ENCODE measurements at places on chromosomes 16 and 17.

GRCh38 chr17:77916703-77917481 lies 41.6 kb upstream of the TNRC6C start:
- no peak for DNase-seq

GRCh38 chr17:42249681-42250446 lies 26.3 kb downstream of the STAT5B start:
- no peak for DNase-seq

- DNase-seq, result no peak
Observed at GRCh38 chr16:12405089-12405488, 398.6 kb downstream of the CPPED1 start.

DNA sequence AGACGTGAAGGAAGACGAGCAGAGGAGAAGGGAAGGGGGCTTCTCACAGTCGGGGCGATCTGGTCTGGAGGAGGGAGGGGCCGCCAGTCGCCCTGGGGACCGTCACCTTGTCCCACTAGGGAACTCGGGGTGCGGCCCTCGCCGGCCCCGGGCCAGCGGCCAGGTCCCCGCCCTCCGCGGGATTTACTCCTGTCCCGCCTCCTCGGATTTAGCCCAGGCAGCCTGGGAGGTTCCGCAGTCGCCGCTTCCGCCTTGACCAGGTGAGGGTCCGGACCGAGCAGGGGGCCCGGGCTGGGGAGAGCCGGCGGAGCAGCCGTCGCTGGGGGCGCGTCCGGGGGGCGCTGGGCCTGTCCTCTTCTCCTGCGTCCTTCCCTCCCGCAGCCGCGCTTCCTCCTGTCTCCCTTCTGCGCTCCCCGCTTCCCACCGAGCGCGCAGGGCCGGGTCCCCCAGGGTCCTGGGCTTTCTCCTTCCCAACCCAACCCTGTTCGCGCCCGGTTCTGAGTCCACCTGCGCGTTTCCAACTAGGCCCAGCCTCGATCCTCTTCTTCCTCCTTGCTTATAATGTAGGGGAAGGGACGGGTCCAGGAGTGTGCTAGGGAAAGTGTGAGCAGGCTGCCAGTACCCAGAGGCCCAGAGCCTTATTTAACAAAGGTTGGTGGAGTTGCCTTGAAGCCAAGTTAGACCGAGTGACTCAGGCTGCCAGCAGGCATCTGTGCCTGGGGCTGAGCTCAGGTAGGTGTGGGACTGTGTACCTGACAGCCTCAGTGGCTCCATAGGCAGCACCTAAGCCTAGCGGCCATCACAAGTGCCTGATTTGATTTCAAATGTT lies at the start of gene TNK1:
TSS of gene TNK1 (plus strand) at position 235 of the 829 bp plus-strand sequence. CDS start 1,838 bp downstream, outside the sequence.
- no peak for DNase-seq

DNA sequence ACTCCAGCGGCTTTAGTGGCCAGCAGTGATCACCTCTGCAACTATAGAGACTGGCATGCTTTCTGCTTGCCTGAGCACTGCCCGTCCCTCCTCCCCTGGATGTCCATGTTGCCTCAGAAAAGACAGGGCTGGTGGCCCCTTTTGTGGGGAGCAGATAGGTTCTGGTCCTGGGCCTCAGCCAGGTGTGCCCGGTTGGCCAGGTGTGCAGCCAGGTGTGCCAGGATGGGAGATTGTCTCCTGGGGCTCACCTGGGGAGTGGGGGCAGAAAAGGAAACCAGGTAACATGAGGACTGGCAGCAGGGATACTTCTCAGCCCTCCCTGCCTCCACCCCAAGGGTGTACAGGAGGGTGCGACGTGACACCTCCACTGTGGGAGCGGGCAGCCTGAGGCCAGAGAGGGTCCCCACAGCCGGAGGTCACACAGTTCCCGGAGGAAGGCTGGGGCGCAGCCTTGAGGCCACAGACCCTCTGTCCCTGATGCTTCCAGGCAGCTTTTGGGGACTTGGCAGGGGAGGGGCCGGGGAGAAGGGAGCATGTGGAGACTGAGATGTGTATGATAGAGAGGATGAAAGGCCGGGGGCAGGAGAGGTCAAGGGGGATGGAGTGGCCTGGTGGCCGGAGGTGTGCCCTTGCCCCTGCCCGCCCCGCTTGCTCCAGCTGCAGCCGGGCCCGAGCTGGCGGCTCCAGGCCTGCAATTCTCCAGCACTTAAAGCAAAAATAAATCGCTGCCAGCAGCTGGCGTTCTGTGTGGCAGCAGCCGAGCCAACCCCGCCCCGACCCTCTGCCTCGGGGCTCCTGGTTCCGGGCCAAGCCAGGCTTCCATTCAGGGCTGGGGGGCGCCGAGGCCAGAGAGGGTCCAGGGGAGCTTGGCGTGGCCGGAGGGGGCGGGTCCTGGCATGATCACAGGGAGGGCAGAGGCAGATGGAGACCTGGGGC lies 6.7 kb downstream of the KCNJ12 start:
- peak; percentile 16 for DNase-seq

DNA sequence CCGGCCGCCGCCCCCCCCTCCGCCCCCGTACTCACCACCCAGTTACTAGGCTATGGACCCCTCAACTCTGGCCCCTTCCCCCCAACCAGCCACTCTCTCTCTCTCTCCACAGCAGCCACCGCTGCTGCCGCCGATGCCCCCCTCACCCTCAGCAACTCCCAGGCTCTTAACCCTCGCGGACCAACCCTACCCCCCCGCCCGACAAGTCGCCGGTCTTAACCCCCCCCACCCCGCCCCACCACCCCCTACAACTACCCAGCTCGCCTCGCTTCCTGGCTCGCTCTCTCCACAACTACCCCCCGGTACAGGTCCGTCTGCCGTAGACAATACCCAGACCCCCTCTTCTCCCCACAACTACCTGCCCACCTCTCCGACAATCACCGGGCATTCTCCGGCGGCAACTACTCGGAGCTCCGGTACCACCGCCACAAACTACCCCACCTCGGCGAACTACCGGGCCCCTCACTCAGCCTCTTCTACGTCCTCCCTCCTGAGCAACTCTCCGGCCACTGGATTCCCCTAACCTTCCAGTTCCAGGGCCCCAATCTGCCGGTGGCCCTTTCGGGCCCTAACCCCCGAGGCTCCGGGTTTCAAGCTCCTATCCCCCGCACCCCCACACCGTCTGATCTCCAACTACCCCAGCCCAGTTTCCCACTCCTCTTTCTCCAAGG lies 702 bp downstream of the PHF23 start:
- no peak for DNase-seq

- no peak for DNase-seq
Observed at GRCh38 chr17:46163316-46163715, 29.9 kb downstream of the KANSL1 start.

DNA sequence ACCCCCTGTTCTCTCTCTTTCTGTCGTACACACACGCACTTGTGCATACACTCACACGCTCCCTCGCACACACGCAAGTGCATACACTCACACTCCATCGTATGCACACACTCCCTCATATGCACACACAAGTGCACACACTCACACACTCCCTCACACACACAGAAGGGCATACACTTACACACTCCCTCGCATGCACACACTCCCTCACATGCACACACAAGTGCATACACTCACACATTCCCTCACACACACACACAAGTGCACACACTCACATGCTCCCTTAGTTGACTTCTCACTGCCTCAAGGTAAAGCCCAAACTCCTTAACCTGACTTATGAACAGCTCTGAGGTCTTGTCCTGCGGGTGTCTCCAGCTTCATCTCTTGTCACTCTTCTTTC lies 78.7 kb downstream of the NOG start:
- DNase-seq, result no peak

- no peak for DNase-seq
Observed at GRCh38 chr17:69677130-69677529, 262.6 kb downstream of the MAP2K6 start.

- DNase-seq, result no peak
Observed at GRCh38 chr16:73545290-73545689, 497.4 kb upstream of the ZFHX3 start.

DNA sequence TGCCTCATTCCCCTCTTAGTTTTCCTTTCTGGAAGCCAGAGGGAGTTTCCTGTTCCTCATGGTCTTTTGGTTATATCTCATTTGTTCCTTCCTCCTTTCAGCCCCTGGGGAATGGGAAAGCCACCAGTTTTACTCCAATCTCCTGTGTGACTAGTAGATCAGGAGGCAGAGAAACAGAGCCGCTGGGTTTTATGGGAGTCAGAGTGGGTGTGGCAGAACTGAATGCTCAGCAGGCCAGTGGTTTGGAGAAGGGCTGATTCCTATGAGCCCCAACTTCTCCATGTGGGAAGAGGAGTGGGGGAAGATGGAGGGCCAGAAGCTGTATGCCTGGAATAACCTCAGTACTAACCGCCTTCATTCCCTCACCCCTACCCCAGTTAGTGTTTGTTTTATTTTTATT lies 4.1 kb downstream of the DNAH2 start:
- DNase-seq, result no peak

DNA sequence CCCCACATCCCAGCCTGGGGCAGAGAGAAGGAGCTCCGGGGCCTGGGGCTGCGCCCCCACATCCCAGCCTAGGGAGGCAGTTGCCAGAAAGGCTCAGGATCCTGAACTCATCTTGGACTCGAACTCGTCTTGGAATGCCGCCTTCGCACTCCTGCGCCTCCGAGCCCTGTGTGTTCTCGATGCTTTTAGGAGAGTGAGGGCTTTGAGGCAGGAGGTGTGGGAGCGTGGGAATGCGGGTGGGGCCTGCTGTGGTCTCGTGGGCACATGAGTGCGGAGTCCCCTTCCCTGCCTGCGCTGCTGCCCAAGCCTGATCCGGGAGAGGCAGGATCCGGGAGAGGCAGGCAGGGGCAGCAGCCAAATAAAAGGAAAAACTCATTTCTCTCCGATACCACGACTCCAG lies 1.2 kb downstream of the BHLHA9 start:
- no peak for DNase-seq

DNA sequence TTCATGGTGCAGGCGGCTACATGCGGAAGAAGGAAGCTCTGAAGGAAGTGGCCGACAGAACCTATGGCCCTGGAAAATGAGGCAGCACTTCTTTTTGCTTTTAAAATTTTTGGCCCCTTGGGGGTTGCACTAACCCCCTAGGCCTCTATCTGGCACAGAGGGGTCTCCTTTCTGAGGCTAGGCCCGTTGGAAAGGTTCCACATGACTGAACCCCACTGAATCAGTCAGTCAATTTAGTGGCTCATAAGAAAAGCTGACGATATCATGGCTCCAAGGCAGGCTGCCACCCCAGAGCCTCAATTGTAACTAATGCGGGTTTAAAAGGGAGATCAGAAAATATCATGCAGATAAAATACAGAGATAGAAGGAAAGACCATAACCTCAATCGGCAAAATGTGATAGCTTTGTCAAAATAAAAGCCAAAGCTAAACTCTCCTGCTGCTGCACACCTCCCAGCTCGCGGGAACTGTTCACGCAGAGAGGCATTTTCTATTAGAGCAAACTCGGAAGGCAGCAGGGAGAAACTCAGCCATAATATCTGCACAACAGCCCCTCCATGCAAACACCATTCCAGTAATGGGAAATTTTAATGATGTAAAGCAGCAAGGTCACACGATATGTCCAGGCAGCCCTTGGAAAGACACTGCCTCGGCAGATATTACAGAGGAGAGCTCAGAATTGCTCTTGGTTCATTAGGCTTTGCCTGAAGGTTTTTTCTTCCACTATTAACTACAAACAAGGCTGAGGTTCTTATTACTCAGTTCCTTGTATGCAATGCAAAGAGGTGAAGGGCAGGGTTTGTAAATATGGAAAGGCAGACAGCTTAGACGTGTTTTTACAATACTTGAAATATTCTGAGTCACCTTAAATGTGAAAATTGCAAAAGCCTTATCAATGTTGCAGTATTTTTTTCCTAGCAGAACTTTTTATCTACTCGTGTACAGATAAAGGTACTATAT lies 200.4 kb upstream of the PMFBP1 start:
- DNase-seq, result no peak

- no peak for DNase-seq
Observed at GRCh38 chr17:79929257-79930061, 90.2 kb upstream of the CBX4 start.

DNA sequence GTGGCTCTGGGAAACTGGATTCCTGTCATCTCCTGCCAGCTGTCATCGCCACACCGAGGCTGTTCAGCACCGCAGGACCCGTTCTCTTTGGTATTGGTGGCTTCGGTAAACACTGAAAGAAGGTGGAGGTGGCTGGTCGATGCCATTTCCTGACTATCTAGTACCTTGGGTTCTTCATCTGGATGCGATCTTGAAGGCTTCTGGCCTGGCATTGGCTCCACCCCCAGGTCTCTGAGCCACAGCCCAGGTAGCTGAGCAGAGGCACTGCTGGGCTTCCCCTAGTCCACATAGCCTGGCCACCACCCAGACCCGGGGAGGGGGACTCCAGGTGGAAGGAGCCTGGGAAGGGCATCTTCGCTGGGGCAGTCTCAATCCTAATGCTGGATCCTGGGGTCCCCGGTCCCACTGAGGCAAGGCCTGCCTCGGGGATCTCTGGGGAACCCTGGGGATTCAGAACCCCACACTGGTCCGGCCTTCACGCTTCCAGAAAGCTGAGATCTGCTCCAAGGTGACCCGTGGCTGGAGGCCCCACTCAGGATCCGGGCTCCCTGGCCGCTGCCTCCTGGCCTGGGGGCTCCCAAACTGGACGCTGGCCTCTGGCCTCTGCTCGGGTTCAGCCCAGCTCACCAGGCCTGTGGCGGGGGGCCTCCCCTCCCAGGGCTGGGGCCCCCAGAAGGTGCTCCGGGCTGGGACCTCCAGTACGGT lies 1.8 kb downstream of the C16orf54 start:
- no peak for DNase-seq

- DNase-seq, result peak; percentile 49
Observed at GRCh38 chr17:4604111-4604644, 19.8 kb downstream of the SMTNL2 start.

DNA sequence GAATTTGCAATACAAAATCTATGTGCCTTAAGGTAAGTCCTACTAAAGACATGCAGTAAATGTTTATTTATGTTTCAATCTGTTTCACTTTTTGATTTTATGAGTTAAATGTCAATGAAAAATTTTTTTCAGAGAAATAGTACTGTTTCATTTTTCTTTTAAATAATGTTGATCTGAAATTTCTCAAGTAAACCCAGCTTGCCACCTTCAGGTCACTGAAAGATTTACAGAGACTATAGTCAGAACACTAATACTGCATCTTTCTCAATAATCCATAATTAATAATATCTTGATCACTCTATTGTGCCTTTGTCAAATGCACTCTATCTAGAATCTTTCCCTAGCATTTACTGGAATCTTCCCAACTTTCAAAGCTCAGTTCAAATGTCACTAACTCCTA lies 6.5 kb upstream of the DHX40 start:
- DNase-seq, result no peak

GRCh38 chr16:57264381-57264780 lies 19.3 kb downstream of the ARL2BP start:
- DNase-seq, result no peak

DNA sequence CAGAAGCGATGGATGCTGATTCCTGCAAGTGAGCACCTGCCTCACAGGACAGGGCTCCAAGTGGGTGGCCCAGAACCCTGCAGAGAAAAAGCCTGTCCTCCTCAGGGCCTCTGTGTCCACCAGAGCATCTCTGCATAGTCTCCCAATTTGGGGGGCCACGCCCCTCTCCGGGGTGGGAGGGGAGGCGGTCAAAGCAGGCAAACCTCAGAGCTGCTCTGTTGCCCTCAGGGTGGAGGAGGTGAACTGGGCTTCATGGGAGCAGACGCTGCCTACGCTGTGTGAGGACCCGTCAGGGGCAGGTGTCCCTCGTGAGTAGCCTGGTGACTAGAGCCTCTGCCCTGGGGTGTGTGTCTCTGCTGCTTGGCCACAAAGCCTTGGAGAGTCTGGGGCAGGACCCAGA lies 19.3 kb downstream of the TRPV2 start:
- no peak for DNase-seq

- no peak for DNase-seq
Observed at GRCh38 chr17:81656118-81656743, at the start of gene PDE6G. Gene PDE6G (minus strand): TSS chr17:81656542. CDS start chr17:81653305, 3,237 bp downstream.

GRCh38 chr16:85420501-85421337 lies 192.4 kb upstream of the GSE1 start:
- DNase-seq, result no peak
